ENCODE measurements at places on chromosomes 2 and 18.
A peak's percentile ranks its signal among the peaks of the same experiment; 100 is the strongest.

- no peak for DNase-seq
These were observed 17.6 kb downstream of the MROH2A start for GRCh38 chr2:233795735-233796171.

DNA sequence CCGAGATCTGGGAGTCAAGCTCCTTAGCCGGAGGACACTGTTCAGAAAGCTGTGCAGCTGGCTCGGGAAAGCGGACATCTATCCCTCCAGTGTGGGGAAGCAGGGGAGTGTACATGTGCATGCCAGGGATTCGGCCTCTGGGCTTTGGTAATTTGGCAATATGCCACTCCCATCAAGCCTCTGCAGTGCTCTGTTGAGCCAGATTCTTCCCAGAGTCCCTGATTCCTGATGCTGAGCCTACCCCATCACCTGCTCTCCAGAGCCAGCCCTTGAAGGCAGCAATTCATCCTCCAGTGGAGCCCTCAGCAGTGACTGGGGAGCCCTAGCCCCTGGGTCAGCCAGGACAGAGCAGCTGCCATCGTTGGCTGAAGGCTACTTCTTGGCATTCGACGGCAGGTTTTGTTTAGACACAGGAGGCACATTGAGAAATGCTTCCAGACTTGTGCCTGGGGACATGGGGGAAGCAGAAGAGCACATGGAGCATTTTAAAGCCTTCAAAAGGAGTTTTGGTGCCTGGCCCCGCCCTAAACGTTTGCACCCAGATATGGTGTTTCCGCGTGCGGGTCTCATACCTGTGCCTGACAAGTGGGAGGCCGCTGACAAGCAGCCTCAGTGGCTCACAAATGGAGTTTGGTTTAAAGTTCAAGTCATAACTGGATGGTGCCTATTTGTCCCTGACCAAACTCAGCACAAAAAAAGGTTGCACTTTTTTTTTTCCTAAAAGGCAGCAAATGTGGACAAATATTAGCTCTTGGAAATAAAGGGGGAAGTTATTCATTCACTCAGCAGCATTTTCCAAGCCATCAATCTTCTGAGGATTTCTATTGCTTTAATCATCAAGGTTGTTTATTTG is 272.8 kb downstream of the CYRIA start:
- no peak for DNase-seq

GRCh38 chr2:47688561-47688960 is 94.4 kb upstream of the MSH6 start:
- no peak for DNase-seq

- DNase-seq, result no peak
These were observed 552.0 kb upstream of the CDH2 start for GRCh38 chr18:28728891-28729290.

- no peak for DNase-seq
These were observed 225.9 kb downstream of the NEDD4L start for GRCh38 chr18:58269931-58270330.

- DNase-seq, result no peak
These were observed 5.2 kb upstream of the HOXD4 start for GRCh38 chr2:176146101-176146500.

- DNase-seq, result no peak
These were observed 110.0 kb upstream of the GCFC2 start for GRCh38 chr2:75820693-75821092.

DNA sequence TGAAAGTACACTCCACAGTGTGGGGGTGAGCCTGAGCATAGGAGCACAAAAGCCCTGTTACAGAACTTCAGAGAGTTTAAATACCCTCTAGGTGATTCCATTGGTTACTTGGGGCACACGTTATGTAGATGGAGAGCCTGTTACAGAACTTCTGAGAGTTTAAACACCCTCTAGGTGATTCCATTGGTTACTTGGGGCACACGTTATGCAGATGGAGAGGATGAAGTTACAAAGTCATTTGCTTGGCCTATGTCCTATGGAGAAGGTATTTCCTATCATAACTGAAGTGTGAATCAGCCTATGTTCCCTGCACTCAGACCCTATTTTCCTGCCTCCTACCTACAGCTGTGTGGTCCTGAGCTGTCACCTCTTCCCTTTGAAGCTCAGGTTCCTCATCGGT is 3.8 kb upstream of the CAPN10 start:
- no peak for DNase-seq

GRCh38 chr2:147904051-147904450 is 59.2 kb downstream of the ACVR2A start:
- DNase-seq, result no peak

DNA sequence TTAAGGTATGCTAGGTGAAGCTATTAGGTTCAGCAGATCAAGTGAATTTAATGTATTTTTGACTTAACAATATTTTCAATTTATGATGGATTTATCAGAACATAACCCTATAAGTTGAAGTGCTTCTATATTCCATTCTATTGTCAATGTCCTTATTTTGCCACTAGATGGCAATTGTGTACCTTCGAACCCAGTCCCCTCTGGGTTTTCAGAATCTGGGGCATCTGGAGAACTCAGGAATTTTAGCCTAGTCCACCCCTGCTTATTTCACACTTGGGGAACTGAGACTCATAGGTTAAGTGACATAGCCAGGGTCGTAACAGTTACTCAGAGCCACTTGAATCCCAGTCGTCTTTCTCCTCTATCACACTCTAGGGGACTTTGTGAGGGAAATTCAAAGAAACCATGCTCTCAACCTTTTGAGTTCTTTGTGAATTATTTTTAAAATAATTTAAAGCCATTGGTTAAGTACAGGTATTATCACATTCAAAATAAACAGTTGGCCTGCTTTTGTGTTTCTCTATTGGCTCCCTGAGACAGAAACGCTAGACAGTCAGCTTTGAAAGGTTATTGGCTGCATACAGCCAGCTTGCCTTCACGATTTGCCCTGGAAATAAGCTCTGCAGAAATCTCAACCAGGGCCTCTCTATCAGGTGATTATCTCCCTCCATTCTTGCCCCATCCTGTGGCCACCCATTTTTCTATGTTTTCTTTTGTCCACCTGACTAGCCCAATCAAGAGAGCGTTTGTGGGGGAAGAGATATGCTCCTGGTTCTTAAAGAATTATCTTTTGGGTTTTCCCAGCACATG is 145.0 kb downstream of the TTC27 start:
- DNase-seq, result peak; percentile 2

GRCh38 chr2:224222291-224222690 is 179.6 kb downstream of the FAM124B start:
- DNase-seq, result no peak

- no peak for DNase-seq
These were observed 234.3 kb downstream of the LRATD1 start for GRCh38 chr2:14866736-14867352.

Measured in CD4-positive, alpha-beta T cell treated with Interleukin-12 subunit alpha and Interleukin-12 subunit beta, for 1 hour (primary cell).